ENCODE measurements at places on chromosomes 3 and 15.

- DNase-seq, result no peak
Observed at GRCh38 chr15:33064878-33065277, 129.6 kb downstream of the FMN1 start.

GRCh38 chr15:67799801-67800205, 25.5 kb upstream of the SKOR1 start:
- DNase-seq, result no peak

GRCh38 chr15:101101676-101102075, 150.2 kb downstream of the CHSY1 start:
- no peak for DNase-seq

GRCh38 chr3:39000008-39000450, 51.7 kb downstream of the SCN11A start:
- DNase-seq, result peak; percentile 37

- no peak for DNase-seq
Observed at GRCh38 chr15:37135225-37135624, 34.9 kb upstream of the MEIS2 start.

- DNase-seq, result no peak
Observed at GRCh38 chr15:90087454-90088154, 14.7 kb downstream of the IDH2 start.

DNA sequence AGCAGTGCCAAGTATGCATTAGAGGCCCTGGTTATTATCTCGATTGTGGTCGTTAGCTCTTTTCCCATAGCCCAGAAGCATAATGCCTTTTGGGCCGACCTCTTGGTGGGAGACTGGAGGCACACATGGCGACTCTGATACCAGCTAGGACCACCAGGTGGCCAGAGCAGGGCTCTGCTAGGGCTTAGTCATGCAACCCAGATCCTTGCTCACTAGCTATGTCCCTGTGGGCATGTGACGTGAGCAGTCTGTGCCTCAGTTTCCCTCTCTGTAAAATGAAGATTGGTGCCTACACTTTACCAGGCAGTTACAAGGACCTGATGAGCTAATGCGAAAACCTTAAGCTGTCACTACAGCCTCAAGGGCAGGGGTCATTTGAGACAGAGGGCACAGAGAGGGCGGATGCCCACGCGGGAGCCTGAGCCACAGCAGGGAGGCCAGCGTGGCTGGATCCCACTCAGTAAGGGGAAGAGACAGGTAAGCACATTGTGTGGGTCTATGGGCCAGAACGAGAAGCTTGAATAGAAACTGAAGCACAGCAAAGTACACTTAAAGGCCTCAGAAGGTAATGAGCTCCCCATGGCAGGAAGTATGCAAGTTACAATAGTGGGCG, 8.8 kb downstream of the KLF15 start:
- peak; percentile 27 for DNase-seq

- DNase-seq, result no peak
Observed at GRCh38 chr15:33968224-33968623, at the start of gene CHRM5. Gene CHRM5 (plus strand): TSS chr15:33968497. CDS start chr15:34062718, 94,221 bp downstream.

DNA sequence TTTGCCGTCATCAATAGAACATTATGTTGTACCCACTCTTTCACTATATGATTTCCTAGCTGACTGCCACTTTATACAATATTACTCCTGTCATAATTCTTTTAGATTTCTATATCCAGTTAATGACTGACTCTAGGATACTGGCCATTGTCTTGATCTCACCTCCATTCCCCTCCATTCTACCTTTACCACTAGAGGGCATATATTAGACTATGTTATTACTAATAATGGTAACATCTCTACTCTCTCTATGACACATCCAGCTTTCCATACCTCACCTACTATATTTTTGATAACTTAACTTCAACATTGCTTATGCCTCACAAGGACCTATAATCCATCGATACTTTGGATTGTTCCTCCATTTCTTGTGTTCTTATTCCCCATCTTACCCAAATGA, 31.4 kb upstream of the POU1F1 start:
- no peak for DNase-seq

DNA sequence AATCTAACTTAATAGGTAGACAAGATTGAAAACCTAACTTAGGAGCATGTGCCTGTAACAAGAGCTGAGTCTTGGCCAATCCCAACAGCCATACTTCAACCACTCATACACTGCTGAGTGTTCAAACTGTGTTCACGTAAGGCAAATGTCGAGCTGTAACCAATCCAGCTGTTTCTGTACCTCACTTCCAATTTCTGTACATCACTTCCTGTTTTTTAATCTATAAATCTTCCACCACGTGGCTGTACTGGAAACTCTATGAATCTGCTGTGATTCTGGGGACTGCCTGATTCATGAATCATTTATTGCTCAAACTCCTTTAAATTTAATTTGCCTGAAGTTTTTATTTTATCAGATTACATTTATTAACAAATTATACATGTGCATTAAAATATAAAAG, 44.6 kb upstream of the NEDD4 start:
- DNase-seq, result peak; percentile 13

DNA sequence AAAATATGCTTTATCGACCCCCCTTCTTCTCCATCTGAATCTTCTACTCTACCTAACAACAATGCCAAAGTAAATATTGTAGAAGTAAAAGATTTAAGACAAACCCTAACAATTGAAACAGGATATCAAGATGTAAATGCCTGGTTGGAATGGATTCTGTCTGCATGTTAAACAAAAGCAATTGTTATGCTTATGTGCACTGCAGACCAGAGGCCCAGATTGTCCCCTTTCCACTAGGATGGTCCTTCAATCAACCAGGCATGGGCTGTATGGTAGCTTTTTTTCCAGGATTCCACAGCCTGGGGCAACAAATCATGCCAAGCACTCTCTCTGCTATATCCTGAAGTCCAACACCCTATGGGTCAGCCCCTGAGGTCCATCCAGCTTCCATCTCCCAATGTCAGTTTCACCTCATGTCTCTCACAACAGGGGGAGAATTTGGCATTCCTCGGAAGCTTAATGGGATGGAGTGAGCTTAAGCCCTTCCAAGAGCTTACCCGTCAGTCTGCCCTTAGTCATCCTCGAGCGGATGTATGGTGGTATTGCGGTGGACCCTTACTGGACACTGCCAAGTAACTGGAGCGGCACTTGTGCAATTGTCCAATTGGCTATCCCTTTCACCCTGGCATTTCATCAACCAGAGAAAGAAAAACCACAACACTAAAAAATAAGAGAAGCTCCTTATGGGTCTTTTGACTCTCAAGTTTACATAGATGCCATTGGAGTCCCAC, 36.2 kb downstream of the ZNF589 start:
- no peak for DNase-seq

- DNase-seq, result no peak
Observed at GRCh38 chr15:62649793-62650420, 392.6 kb upstream of the TPM1 start.

DNA sequence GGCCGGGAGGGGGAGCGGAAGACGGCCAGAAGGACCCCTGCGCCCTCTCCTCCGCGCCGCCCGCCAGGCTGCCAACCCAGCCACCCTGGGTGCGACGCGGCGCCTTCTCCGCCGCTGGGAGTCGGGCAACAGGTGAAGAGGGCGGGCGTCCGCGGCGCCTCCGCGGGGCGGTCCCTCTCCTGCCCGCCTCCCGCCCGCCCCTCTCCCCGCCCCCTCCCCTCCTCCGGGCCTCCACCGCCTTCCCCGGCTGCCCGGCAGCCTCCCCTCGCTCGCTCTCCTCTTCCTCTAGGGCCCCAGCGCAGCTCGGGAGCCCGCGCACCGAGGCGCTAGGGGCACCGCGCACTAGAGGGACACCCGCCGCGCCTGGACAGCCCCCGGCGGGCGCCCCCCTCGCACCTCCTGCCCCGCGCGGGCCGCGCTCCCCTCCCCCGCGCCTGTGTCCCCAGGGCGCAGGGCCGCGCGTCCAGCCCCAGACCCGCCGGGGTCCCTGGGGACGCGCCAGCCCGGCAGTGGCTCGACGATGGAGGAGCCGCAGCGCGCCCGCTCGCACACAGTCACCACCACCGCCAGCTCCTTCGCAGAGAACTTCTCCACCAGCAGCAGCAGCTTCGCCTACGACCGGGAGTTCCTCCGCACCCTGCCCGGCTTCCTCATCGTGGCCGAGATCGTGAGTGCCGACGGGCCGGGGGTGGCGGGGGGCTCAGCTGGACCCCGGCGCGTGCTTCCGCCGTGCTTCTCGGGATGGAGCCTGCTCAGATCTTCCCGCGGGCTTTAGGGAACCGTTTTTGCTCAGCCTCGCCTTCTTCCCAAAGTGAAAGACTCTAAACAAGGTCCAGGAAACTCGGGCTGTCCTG, at the start of gene CMTM8:
Gene CMTM8 (plus strand): TSS at position 228 of the 854 bp plus-strand sequence. CDS start 293 bp downstream, at position 521.
- peak; percentile 46 for DNase-seq

- DNase-seq, result no peak
Observed at GRCh38 chr3:68705695-68706094, 226.7 kb downstream of the TAFA4 start.

- no peak for DNase-seq
Observed at GRCh38 chr3:134675726-134676256, 25.0 kb upstream of the KY start.

DNA sequence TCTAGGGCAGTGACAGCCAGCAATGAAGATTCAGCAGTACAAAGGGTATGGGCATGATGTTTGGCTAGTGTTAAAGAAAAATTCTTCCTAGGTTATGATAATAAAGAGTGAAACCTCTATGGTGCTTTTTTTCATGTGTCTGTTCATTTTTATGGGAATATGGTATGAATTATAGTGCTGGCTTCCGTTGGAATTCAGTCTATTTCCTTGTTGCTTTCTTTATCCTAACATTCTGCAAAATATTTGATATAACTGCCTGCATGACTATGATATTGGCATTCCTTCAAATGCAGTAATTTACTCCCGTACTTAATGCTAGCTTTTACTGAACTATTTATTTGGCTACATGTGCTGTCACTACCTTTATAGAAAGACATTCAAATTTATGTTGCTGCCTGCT, 57.6 kb upstream of the ATP11B start:
- DNase-seq, result no peak

DNA sequence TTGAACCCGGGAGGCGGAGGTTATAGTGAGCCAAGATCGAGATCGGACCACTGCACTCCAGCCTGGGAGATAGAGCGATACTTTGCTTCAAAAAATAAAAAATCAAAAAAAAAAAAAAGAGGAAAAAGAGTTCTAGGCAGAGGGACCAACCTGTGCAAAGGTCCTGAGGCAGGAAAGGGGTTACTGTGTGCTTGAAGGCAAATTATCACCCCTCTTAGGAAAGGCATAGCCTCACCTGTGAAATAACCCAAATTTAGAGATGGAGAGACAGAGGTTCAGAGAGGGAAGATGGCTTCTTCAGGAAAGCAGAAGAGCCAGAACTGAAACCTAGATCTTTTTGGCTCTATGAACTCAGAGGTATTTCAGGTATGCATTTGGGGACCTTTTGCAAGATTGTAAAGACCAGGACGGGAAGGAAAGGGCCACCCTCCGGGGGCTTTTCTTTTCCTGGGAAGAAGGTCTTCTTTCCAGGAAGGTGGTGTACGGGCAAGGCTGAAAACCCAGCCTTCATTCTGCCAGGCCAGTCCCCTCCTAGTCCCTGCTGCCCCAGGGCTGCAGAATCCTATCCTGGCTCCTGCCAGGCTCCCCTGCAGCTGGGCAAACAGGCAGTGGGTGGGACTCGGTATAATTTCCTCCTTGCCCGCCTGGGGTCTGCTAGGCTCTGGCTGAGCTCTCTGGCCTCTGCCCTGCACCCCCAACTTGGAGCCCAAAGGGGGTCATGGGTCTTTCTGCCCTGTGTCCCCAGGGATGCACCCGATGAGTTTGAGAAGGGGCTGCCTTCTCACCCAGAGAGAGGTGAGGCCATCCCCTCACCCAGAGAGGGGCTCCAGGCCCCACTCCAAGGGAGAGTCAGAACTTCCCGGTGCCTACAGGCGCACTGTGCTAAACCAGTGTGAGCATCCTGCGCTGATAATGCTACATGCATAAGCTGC, 14.4 kb upstream of the CSK start:
- DNase-seq, result no peak

GRCh38 chr15:73844356-73844755, 29.0 kb upstream of the TBC1D21 start:
- no peak for DNase-seq

DNA sequence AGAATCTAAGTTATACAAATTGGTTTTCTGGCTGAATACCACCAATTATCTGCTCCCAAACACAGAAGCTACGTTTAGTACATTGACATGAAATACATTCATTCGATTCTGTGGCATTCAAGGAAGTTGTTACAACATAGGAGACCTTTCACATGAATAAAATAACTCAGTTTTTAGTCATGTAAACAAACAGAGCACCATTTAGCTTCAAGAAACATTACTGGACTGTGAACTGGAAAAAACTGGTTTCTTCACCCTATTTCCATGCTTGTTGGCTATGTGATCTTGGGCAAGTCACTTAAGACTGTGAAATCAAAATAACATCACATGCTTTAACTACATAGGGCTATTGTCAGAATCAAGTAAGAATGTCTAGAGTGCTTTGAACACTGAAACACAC, 46.2 kb downstream of the NRG4 start:
- no peak for DNase-seq

DNA sequence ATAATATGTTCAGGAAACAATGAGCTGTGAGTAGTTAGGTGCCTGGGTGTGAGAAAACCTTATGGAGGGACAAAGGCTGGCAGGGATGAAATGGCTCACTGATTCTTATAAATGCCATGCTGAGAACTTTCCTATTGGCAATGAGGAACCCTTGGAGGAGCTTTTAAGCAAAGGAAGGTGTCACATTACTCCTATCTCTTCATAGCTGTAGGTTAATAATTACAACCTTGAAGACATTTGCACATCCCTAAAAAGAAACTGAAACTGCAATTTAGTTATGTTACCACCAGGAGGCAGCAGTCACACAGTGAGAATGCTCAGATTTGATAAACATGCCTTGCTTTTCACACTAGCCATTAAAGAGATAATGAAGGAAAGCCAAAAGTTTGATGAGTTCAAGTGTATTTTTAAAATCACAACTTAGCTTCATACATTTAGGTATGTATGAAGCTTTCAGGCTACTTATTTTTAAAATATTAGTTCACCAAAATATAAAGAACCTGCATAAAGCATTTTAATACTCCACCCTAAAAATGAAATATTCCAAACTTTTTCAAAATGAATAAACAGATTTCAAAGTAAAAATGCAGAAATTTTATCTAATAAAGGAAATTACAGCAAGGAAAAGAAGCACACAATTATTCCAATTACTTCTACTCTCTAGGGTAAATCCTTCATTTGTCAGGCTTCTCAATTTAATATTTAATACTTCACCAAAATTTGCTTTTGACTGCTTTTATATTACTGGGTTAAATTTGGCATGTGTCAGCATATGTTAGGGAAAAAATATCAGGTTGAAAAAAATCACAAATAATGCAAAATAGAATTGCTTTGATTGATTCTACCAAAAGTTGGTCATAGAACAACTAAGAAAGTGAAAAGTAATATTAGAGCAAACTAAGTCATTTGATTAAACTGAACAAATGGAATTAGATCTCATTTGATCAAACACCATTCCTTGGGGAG, 136.9 kb upstream of the SLC2A2 start:
- DNase-seq, result no peak

Data from naive thymus-derived CD8-positive, alpha-beta T cell (primary cell).